ENCODE measurements at places on chromosomes 1 and 21.

DNA sequence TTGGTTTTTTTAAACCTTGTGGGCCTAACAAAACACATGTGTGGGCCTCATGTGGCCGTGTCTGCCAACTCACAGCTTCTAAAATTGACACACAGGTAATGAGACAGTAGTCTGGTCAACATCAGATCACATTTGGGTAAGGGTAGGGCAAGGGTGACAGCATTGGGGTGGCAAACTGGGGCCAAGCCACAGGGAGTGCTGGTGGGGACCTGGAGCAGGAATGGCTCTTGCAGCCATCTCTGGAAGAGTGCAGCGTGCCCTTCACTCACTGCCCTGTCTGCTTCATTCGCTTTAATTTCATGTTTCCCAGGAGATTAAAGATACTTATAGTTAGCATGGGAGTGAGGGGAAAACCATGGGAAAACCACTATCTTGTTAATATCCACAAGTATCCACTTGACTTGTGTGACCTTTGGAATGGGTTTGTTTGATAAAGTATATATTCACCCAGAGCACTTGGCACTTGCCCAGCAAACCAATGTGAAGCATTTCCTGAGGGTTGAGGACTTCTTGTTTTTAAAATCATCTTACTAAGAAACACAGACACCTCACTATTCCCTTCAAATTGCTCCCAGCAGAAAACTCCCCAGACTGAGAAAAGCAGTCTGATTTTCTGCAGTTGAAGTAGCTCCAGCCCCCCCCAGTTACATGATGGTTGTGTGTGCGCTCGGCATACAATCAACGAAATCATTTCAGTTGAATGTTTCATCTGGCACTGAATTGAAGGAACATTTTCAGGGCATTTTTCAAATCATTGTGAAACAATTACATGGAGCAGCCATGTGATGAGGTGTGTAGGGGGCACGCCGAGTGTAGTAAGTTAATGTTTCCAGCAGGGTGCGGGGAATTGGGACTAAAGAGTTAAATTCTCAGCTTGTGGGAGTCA lies 175.7 kb downstream of the VPS13D start:
- no peak for DNase-seq

DNA sequence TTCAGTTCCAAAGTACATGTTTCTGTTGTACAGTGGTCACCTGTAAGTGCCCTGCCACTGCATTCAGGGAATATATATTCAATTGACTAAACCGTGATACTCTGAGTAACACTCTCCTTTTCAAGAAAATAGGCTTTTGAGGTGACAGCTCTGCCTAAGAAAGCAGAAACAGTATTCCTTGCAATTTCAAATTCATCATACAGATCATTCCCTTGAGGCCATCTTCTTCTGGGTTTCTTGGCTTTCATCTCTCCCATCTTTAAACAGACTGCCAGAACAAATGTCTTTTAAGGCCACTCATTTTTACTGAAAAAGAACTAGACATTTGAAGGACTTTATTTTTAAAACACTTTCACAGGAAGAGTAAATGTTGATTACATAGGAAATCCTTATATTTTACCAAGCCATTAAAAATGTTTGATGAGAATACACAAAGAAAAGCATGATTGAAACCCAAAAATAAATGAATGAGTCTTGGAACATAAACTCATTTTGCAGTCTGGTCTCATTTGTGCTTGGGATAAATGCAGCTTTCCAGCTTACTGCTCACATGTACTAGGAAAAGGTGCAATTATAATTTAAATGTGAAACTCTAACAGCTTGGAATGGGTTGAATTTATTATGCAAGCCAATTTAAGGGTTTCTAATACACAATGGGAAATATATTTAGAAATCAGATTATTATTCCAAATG lies 34.7 kb downstream of the PLPPR5 start:
- DNase-seq = no peak

DNA sequence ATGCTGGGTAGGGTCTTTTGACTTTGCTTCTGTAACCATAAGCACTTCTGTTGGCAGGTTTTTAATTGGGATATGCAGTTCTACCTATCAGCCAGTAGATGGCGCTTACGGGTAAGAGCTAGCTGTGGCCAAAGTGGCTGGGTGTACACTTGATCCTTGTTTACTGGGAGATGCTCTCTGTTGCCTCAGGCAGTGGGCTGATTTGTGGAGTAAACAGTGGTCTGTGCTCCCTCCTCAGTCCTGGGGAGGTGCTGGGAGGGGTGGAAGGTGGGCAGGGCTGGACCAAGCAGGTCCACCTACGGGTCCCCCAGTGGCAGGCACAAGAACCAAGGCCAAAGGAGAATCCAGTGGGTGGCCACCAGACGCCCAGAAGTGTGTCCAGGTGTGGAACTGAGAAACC lies 43.4 kb downstream of the RALGPS2 start:
- no peak for DNase-seq

DNA sequence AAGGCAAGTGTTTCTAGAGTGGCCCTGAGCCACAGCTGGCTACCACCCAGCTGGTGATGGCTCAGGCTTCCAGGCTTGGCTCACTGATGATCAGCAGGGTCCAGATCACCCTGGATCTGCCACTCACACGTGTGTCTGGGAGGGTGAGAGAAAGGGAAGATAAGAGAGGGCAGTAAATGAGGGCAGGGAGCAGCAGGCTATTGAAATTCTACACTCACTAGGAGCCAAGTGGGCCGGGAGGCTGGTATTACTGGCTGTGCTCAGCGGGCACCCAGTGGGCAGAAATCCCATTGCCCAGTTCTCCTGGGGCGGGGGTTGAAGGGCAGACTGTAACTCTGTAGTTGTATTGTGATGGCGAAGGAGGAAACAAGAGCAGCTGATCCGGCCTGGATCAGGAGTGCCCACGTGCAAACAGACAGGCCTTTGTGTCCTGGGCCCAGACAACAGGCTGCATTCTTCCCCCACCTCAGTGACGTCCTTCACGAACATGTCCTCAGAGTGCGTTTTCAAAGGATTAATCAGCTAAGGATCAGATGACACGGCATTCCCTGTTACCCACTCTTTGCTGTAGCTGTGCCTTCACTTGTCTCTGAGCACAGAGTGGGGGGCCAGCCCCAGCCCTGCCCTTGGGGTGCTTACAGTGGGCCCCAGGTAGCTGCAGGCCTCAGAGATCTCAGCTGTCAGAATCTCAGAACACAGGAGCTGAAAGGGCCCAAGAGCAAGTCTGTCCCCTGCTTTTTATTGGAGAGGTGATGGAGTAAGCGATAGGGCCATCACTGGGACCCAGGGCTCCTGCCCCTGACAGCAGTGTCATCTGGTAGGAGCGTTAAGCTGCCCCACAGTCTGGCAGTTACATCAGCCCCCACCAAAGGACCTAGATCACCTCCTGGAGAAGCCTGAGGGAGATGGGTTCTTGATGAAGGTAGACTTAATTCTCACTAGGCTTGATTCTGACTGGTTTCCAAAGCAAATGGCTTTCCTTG lies 60.5 kb downstream of the ATP1A1 start:
- DNase-seq = no peak

- no peak for DNase-seq
Observed at GRCh38 chr1:158179301-158180041, 1.2 kb upstream of the CD1D start.
